GM18507 (cell line): ENCODE measurements at places on chromosomes 13 and 19.

GRCh38 chr13:30972888-30973377 lies 40.5 kb downstream of the TEX26 start:
- no peak for DNase-seq

- no peak for DNase-seq
These were observed 11.0 kb downstream of the MOB3A start for GRCh38 chr19:2084993-2085720.

DNA sequence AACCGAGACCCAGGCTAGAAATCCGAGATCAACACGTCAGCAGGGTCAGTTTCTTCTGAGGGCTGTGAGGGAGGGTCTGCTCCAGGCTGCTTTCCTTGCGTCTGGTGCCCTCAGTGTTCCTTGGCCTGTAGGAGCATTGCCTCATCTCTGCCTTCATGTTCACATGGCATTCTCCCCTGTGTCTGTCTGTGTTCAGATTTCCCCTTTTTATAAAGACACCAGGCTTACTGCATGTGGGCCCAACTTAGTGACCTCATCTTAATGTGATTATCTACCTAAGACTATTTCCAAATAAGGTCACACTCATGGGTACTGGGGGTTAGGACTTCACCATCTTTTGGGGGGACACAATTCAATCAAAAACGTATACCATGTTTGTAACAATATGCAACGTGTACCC lies 57.2 kb upstream of the C1QTNF9 start:
- DNase-seq = no peak

DNA sequence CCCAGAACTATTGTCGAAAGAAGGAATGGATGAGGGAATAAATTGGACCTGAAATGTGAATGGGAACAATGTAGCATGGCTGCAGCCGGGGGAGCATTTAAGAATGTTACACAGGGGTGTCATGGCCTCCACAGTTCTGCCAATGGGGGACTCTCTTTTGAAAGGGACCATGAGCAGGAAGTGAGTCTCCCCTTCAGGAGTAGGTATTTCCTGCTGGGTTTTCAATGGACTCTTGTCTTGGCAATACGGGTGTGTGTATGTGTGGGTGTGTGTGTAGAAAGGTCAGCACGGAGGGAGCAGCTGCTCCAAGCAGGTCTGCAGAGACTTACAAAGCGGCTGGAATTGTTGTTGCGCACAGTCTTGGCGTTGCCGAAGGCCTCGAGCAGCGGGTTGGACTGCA lies 24.4 kb downstream of the MYO1F start:
- no peak for DNase-seq

- DNase-seq = no peak
These were observed 170.6 kb downstream of the ZIC5 start for GRCh38 chr13:99800951-99801350.

DNA sequence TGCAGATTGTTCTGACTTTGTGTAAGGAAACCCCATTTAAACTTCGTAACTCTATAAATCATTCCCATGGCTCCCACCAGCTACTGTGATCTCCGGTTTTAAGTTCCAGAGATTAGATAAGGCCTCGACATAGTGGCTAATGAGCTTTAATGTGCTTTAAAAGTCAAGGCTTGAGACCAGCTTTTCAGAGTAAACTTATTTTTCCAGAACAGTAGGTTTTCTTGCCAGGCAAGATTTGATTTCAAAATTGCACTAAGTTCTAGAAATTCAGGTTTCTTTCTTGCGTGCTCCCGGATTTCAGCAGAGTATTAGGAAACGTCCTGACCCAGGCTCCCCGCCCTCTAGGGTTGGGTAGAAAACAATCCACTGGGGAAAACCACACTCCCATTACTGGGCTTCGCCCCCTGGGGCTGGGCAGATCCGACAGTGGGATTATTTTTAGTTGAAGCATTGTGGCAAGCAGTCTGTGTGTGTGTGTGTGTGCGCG lies 43.3 kb downstream of the CRYL1 start:
- DNase-seq = no peak

GRCh38 chr19:48819366-48819816 lies 8.6 kb upstream of the BCAT2 start:
- DNase-seq = no peak

GRCh38 chr19:28933039-28933438 lies 279.9 kb downstream of the UQCRFS1 start:
- no peak for DNase-seq

DNA sequence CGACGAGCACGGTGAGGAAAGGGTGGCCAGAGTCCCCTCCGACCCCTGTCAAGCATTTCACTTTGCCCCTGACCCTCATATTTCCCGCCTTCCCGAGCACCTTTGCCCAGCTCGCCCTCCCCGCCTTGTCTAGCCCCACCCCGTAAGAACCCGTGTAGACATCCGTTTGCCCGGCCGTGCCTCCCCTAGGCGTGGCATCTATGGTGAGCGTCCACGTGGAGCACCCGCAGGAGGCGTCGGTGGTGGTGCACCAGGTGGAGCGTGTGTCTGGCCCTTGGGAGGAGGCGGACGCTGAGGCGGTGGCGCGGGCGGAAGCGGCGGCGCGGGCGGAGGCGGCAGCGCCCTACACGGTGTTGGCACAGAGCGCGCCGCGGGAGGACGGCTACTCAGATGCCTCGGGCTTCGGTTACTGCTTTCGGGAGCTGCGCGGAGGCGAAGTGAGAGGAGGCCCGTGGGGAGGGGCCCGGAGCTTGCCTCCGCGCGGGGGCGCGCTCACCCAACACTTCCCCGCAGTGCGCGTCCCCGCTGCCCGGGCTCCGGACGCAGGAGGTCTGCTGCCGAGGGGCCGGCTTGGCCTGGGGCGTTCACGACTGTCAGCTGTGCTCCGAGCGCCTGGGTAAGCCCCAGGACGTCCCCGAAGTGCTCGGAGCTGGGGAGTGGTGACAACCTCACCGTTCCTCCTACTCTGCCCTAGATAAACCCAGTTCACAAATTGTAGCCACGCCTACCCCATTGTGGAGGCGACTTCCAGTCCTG lies 4.2 kb downstream of the LTBP4 start:
- peak; percentile 36 for DNase-seq

- DNase-seq = no peak
These were observed 6.9 kb downstream of the IL4I1 start for GRCh38 chr19:49889687-49890348.

DNA sequence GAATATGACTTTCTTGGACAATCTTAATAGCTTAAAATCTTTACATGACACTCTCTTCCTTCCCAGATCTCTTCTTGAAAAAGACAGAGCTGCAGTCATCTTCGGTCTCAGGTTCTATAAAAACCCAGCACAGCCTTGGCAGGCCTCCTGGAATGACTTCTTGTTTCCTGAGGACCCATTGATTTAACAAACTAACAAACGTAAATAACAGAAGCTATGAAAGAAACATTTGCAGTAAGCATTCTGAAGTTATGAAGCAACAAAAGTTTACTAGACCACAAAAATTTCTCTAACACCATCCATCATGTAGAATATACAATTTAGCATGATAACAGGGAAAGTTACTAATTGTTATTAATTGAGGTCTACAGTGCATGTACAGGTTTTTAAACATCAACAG lies 62.8 kb upstream of the STARD13 start:
- no peak for DNase-seq

- DNase-seq = no peak
These were observed 16.6 kb downstream of the TMEM255B start for GRCh38 chr13:113775451-113776145.

- no peak for DNase-seq
These were observed 117.7 kb upstream of the ZNF507 start for GRCh38 chr19:32227561-32228165.

DNA sequence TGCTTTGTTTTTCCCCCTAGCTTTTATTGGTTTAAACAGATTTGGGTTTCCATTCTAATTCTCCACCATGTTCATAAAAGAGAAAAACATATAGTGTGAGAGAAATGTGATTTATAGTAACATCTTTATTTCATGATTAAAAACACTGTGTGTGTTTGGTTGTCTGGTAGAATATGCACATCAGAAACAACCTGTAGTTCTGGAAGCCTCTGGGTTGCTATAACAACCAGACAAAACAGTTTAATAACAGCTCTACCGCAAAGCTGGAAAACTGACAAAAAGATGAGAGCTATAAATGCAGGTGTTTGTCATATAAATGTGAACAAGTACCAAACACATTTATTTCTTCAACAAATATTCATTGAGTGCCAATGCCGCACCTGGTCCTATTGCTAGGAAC lies 9.8 kb downstream of the KBTBD6 start:
- DNase-seq = no peak

GRCh38 chr19:57434386-57435061 lies 601 bp upstream of the ZNF749 start:
- no peak for DNase-seq

- DNase-seq = peak; percentile 11
These were observed 126.2 kb downstream of the LMO7 start for GRCh38 chr13:75762076-75762937.

- DNase-seq = no peak
These were observed 12.1 kb downstream of the ZBTB7A start for GRCh38 chr19:4054441-4055208.
